ENCODE measurements at places on chromosomes 11 and 22. TPM values are rescaled to one million over a fixed set of nuclear protein-coding genes. Genes with fewer than 3 reads are reported as not detected.

Gene CSF2RB
- 40.1 TPM for total RNA-seq

Gene CD6
- total RNA-seq: 327 TPM

Gene KDM4E
- not detected for total RNA-seq

Gene MRPL48
- 50.4 TPM for total RNA-seq

Gene CHADL
- 0.24 TPM for total RNA-seq

Gene TMEM191C
- 0.59 TPM for total RNA-seq

Gene CHST1
- total RNA-seq: not detected

Gene DEPDC7
- total RNA-seq: 0.46 TPM

Gene CASP5
- 0.17 TPM for total RNA-seq

Gene CST6
- total RNA-seq: 0.59 TPM

Gene PHLDA2
- 6.2 TPM for total RNA-seq

Gene RAB38
- 3.7 TPM for total RNA-seq

Gene MS4A3
- not detected for total RNA-seq

Gene MMP12
- total RNA-seq: not detected

Gene PTPRJ
- 98.5 TPM for total RNA-seq

Gene NELL1
- total RNA-seq: not detected

Gene SCGB1C1
- total RNA-seq: not detected

Gene GRM5
- total RNA-seq: not detected

Gene MAML2
- 13.9 TPM for total RNA-seq

Gene C1QTNF5
- total RNA-seq: not detected

Gene MRGPRX4
- total RNA-seq: not detected

Gene CNIH2
- 3.1 TPM for total RNA-seq

Gene KCNJ1
- not detected for total RNA-seq

Gene XKR3
- not detected for total RNA-seq

Gene SEZ6L
- not detected for total RNA-seq

Gene OR52M1
- not detected for total RNA-seq

Gene SLC22A25
- total RNA-seq: not detected

Gene PELI3
- total RNA-seq: 7.8 TPM

Gene KCNA4
- total RNA-seq: not detected

Gene MMP10
- not detected for total RNA-seq

Gene SLC16A8
- total RNA-seq: not detected

Gene GGT5
- 0.22 TPM for total RNA-seq

Gene PGA4
- not detected for total RNA-seq

Gene POU2AF1
- total RNA-seq: 9.1 TPM

Gene OR5W2
- not detected for total RNA-seq

Gene PARVA
- total RNA-seq: 0.41 TPM

Gene TLCD5
- 1.0 TPM for total RNA-seq

Gene NCR3LG1
- 1.1 TPM for total RNA-seq

Gene LRRC10B
- total RNA-seq: not detected

Gene ACTN3
- total RNA-seq: not detected

Gene OR8G1
- total RNA-seq: not detected

Gene SYCE3
- not detected for total RNA-seq

Gene LRRN4CL
- 0.20 TPM for total RNA-seq

Gene SHANK2
- not detected for total RNA-seq

Gene F2
- total RNA-seq: 0.71 TPM

Gene DGAT2
- 8.0 TPM for total RNA-seq

Gene HOATZ
- not detected for total RNA-seq

All from T-helper 1 cell treated with Interleukin-12 subunit alpha and Interleukin-12 subunit beta and Interleukin-4 antibody, amounts not matched to agents 30 ng/mL and 1 ng/mL, for 36 hours (primary cell).